ENCODE measurements at places on chromosomes 12 and 14.

DNA sequence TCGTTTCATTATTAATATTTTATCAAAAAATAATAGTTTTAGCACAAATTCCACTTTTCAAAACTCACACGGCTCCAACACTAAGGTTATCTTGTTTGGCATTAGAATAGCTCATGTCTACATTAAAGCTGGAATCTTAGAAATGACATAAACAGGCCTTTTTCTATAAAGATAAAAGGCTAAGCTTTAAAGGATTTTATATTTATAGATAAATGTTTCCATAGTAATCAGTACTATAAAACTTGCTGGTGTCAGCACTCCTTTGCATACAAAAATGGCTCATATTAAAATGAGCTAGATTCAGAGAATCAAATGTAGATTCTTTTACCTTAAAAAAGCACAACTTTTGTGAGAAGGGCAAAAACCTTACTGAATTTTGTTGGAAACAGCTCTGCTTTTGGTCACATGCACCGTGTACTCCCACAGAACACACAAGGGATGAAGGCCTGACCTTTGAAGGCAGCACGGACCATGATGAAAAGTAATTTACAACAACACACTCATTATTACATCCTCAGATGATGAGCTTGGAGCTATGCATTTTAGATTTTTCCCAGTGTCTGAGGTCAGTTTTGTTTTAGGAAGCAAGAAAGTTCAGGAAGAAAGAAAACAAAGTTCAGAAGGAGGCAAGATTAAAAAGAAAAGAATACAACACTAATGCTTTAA lies 202.8 kb downstream of the BCAT1 start:
- DNase-seq: no peak

DNA sequence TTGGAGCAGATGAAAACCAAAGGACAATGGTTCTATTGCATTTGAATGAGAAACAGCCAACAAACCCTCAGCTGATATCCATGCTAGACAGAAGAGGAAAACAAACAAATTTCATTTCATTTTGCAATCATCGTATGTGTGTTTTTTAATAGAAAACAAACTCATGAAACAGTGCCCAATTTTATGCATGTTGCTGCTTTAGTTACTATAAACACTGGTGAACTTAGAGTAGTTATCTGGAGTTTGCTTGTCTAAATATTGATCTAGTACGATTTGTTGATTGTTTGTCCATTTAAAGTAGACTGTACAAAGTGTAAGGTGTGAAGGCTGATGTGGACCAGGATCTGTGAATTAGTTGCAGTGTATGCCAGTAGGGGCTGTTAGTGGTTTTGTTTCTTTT lies 166.6 kb downstream of the KITLG start:
- DNase-seq: no peak

DNA sequence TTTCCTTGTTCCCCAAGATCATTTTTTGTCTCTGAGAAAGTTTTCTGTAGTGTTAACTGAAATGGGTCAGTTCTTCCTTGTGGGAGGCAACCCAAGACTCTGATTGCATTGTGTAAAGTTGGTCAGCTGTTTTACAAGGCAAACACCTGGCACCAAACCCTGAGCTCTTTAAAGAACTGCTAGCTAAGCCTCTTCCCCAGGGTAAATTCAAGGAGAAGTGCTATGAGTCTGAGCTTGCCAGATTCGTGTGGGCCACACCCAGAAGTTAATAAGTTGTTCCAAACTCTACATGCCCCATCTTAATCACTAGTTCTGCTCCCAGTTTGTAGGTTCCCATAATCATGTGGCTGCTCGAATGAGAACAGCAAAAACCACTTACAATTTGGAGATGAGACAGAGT lies 214.5 kb downstream of the BTG1 start:
- peak; percentile 71 for DNase-seq

DNA sequence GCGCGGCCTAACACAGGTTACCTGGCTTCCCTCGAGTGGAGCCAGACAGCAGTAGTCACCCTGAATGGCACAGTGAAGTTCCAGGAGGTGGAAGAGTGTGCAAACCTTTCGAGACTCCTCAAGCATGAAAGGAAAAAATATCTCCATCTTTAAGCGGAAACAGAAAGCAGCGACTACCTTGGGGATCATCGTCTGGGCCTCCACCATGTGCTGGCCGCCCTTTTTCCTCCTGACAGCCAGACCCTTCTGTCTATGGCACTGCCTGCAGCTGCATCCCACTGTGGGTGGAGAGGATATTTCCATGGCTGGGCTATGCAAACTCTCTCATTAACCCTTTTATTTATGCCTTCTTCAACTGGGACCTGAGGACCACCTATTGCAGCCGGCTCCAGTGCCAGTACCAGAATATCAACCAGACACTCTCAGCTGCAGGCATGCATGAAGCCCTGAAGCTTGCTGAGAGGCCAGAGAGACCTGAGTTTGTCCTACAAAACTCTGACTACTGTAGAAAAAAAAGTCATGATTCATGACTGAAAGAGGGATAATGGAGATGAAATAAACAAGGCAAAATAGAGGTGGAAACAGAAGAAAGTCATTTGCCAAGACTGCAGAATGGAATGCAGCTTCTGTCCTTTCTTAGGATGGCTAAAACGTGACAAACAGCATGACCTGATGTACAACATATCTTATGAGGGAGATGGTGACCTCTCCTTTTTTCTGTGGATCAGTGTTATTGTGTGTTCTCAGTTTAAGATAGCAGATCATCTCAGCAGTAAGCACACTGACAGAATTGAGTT lies 2.4 kb upstream of the HEBP1 start:
- DNase-seq: no peak

DNA sequence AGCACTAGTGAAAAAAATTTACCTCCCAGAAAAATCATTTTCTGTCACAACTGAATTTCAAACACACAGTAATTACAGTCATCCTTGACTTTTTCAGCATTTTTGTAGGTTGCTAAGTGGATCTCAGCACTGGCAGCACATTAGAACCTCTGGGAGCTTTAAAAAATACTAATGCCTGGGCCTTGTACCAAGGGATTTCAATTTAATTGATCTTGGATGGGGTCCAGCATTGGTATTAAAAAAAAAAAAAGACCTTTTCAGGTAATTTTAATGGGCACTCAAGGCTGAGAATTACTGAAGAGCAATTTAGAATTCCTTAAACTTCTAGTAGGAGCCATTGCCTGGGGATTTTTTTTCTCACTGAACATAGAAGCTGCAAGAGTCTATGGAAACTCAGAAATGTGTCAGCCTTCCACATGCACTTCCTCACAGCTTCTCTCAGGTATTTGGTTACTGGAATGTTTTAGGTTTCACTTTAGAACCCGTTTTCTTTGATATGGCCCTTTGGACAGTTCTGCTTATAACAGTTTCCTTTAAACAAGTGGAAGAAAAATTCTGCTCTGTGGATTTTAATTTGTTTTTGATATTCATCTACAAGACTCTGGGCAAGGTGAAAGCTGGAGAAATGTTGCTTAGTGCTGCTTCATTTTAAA lies 88.5 kb upstream of the DACT1 start:
- DNase-seq: peak; percentile 58

GRCh38 chr14:100503251-100503650 lies 84.0 kb downstream of the BEGAIN start:
- peak; percentile 92 for DNase-seq

DNA sequence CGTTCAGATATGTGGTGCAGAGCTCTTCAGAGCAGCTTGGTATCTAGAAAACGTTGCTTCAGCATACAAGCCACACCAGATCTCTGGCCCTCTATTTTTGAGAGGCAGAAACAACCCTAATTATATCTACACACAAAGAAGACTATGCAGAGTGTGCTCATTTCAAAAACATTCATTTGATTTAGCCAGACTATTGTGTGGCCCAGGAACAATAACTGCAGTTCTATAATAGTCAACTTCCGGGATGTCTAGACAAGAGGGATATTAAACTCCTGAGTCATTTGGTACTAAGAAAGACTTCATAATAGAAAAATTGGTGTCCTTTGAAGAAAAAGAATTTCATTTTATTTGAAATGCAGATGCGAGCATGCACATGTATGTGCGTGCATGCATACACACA lies 153.8 kb downstream of the PELI2 start:
- DNase-seq: peak; percentile 18

DNA sequence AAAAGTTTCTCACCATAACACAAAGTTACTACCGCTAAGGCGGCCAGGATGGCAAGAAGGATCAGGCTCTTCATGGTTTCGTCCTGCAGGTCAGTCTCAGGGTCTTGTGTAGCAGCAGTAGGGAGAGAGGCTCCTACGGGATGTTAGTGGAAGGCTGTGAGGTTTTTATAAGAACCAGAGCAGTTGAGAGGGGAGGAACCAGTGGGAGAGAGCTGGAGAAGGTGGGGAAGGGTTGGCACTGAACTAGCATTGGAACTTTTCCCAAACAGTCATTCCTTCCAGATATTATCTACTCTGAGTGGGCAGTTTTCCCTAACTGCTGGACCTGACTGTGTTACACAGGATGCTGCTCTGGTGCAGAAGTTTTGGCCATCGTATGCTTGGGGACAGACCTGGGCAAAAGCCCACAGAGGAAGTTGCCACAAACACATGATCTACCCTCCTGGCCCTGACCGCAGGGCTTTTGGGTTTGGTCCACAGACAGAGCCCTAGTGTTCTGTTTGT lies at the start of gene MGP:
Gene MGP (minus strand): TSS at position 137 of the 504 bp plus-strand sequence. CDS start 63 bp downstream, at position 74.
- DNase-seq: no peak

DNA sequence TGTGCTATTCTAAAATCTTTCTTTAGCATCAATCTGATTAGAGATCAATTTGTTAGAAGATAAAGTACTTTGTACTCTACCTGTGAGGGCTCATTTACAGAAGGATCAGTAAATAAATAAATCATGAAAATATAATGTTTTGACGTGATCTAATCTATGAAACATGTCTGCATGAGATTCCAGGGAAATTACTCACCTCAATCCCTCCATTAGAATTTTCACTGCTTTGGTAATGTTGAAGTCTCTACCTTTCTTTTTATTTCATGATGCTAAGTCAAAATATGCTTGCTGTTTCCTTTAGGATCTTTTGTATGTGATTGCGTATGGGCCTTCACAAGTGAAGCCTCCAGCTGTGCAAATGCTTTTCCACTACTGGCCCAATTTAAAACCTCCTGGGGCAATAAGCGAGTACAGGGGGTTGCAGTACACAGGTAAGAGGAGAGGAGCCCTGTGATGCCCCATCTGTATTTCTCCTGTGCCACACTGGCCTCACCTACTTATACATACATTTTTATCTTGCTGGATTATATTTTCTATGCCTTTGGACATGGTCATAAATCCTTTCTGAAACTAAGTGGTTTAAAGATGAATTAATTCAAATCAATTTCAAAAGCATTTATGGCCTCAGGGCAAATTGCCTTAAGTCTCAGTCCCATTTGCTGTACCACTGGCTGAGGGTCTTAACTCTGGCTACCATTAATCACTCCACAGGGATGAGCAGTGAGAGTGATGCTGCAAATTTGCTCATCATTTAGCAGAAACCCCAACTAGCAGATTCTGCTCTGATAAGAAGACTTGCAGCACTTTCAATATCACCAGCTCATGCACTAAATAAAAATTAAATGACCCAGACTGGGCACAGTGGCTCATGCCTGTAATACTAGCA lies 66.4 kb downstream of the UNC79 start:
- DNase-seq: peak; percentile 90

- no peak for DNase-seq
These were observed 14.6 kb downstream of the VASH1 start for GRCh38 chr14:76775695-76776427.

DNA sequence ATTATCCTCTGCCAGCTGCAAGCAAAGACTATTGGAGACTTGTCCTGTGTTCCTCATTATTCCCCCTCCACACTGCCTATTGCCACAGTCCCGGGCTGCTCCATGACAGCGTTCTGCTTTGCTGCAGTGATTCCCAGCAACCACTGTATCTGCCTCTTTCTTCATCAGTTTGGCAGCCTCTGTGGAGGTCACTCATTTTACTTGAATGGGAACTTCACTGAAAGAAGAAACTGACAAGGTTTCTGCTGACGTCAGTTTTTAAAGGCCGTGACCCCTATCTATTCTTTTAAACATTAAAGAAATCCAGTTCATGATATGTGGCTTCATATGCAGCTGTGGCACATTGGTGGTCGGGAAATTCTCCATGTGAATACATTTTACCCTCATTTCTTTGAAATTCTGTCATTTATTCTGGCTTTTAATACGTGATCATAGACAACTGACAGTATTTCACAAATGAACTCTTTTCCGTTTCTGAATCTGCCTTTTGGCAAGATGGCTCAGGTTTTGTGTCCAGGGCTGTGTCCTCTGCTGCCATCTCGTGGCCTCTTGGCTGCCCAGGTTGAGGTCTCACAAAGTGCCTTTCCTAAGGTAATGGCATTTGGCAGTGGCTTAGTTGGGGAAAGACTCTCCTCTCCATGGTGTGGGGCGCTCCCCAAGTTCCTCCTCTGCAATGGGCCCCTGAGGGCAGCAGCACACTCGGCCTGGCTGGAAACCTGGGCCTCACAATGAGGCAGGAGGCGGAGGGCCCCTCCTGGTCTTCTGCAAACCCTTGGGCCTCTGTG lies 5.8 kb downstream of the TMEM253 start:
- DNase-seq: peak; percentile 84

DNA sequence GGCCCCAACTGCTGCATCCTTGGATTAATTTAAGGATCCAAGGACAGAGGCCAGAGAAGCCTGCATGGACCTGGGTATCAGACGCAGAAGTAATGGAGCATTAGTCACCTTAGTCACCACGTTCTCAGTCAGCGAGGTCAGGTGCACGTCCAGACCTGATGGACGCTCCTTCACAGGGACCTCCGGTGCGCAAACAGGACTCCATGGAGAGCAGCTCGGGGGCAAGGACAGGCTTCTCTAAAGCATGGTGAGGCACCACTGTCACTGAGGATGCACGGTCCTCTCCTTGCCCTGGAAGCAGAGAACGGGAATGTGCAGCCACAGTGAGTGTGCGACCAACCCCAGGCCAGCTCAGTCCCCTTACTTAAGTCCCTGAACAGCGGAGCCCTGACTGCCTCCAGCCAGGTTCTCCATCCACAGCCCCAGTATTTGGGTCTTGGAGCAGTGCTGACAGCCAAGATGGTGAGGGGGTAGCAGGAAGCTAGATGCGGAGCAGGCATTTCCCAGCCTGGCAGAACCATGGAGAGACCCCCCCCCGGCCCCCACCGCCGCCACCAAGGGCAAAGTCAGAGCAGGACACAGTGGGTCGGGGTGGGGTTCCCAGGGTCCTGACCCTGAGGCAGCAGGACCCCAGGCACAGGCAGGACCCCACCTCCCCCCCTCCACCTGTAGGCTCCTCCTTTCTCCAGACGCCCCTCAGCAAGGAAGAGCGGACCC lies 253.4 kb upstream of the SFSWAP start:
- DNase-seq: no peak

DNA sequence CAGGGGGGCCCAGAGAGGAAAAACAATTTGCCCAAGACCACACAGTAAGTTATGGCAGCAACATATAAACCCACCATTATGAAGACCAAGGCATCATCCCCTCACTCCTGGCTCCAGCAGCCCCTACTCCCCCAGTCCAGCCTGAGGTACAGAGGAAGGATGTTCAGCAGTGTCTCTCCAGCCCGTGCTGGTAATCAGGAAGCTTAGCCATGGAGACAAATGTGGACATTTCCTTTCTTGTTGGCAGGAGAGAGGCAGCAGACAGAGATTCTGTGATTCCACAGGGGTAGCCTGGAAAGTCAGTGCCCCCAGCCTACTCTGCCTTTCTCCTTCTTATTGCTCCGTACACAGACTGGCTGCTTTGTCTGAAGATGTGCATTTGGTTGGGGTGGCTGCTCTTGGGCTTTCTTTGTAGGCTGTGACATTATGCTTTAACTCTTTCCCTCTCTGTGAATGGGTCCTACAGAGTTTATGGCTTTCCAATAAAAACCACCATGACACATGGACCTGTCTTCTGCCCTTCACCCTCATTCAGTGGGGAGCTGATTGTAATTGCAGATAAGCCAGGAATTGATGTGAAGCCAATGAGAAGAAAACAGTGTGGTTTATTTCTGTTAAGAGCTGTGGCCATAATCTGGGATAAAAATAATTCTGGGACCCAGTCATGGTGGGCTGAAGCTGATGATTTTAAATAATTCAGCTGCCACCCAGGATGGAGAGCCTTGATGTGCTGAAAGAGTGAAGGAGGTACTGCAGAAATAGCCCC lies 3.4 kb downstream of the RPH3A start:
- DNase-seq: peak; percentile 19

All from NCI-H69 (cell line).